ENCODE measurements at places on chromosomes 5 and 9.

- no peak for DNase-seq
Observed at GRCh38 chr5:96340357-96340756, 92.7 kb downstream of the PCSK1 start.

DNA sequence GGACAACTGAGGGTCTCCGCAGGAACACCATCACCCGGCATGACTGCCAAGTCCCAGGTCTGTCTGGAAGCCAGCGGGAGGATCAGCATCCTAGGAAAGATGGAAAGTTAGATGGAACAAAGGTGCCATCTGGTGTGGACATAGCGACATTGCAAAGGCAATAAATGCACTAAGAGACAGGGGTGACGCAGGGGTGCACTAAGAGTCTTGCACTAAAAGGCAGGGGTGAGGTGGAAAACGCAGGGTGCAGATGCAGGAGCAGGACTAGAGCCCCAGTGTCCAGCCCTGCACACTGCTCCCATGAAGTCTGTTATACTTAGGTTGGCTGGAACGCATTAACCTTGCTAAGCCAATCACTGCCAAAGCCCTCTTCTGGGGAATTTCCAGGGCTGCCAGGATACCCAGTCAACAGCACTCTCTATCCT is 15.5 kb downstream of the ATOX1 start:
- DNase-seq = no peak

GRCh38 chr9:87059772-87060171 is 112.5 kb upstream of the GAS1 start:
- DNase-seq = no peak

DNA sequence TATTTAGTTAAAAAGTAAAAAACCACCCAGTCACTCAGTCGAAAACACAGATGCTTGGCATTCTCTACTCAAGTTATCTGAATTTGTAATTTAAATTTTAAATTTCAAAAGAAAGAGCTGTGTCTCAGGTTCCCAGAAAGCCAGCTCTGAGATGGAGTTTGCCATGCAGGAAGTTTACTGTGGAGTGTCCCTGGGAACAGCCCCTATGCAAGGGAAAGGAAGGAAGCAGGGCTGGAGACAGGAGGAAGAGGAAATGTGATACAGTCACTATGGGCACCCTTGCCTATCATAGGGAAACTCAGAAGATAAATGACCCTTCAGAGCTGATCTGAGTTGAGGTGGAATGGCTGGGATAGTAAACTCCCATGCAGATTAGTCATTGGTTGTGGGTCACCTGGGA is 408.8 kb upstream of the ACTBL2 start:
- DNase-seq = no peak

- DNase-seq = no peak
Observed at GRCh38 chr5:136901-137300, 44.9 kb downstream of the PLEKHG4B start.

GRCh38 chr5:108827131-108827530 is 79.4 kb downstream of the FER start:
- no peak for DNase-seq

DNA sequence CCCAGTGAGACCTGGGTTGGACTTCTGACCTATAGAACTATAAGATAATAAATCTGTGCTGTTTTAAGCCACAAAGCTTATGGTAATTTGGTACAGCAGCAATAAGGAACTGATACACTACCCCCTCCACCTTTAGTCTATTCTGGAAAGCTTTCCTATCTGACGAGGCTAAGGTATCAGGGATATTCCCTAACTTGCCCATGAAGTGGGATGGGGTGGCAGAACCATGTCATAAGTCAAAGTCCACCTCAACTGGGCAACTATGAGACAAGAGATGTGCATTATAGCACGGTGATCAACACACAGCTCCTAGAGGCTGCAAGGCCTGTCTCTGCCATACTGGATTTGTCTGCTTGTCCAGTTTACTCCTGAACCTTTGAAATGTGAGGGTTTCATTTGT is 146.8 kb upstream of the RAD23B start:
- no peak for DNase-seq

GRCh38 chr9:3850098-3850497 is 324.3 kb upstream of the RFX3 start:
- no peak for DNase-seq

Data from heart left ventricle (tissue), 16 donors.